SW480 (cell line): ENCODE measurements at places on chromosomes 7 and 10.
A peak's percentile ranks its signal among the peaks of the same experiment; 100 is the strongest.

- DNase-seq = no peak
Observed at GRCh38 chr7:38825721-38826440, 83.1 kb downstream of the VPS41 start.

GRCh38 chr7:2861509-2861908, 17.4 kb upstream of the GNA12 start:
- no peak for DNase-seq

DNA sequence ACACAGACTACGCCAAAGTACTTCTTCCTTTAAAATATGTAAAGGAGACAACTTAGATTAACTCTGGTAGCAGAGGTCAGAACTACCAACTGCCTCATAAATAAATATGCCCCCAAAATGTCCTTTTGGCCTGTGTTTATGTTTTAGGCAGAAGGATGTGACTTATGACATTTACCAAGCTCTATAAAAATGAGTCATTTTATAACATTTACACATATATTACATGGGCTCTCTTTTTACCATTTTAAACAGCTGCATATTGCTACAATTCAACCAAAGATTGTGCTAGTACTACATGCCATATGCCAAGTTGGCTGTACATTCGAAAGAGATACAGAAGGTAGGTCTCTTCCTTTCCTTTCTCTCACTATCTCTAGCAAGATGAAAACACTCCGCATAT, 12.4 kb downstream of the ABLIM1 start:
- no peak for DNase-seq

GRCh38 chr10:100637785-100638184, 102.0 kb downstream of the HIF1AN start:
- peak; percentile 18 for DNase-seq

- DNase-seq = no peak
Observed at GRCh38 chr10:63164166-63164623, 31.1 kb downstream of the NRBF2 start.

GRCh38 chr10:58064714-58065528, 202.8 kb downstream of the IPMK start:
- peak; percentile 27 for DNase-seq

DNA sequence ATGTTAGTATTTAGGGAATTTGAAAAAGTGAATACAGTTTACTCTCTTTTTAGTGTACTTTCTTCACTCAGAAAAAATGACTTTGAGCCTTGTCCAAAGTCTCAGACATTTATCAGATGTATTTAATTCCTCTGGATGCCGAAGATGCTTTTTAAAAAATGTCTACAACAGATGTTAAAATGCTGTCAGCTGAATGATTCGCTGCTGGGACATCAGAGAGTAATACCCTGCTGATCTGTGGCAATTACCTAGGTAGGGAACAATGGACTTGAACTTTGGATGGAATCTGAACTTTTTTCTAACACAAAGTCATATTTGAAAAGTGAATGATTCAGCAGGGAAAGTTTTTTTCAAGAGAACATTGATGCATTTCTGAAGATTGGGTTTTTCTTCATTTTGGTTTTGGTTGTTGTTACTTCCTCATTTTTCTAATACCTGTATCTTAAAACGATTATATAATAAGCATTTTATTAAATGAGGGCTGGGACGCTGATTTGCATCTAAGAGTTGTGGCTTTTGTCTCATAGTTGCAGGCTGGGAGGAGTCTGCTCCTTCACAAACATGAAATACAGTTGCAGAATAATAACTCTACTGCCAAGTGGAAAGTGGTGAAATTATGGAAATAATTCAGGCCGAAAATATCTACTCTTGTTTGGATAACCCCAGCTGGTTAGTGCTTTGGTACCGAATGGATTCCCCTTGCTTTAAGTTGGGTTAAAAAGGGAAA, 98.0 kb downstream of the SPAG6 start:
- DNase-seq = no peak

DNA sequence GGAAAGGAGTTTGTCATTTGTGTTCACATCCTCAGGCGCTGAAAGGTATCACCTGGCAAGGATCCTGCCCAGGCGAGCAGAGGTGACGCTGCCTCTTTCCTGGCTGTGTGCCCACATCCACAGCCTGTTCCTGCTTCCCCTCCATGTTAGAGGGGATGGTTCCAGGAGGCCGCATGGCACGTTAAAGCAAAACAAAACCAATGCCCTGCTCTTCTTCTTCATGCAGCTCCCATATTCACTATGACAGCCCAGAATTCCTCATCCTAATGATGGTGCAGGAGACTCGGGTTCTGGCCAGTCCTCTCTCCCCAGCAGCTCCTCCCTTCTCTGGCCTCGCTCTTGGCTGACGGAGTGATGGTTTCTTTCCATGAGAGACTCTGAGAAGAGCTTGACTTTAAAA, 678.5 kb upstream of the ANKRD30A start:
- no peak for DNase-seq

GRCh38 chr7:32660936-32661335, 165.6 kb downstream of the AVL9 start:
- no peak for DNase-seq
